ENCODE measurements at places on chromosomes 11 and 22.

GRCh38 chr22:38267086-38267485, 5.7 kb downstream of the TMEM184B start:
- DNase-seq = no peak

GRCh38 chr11:71334191-71334590, 81.8 kb upstream of the SHANK2 start:
- peak; percentile 75 for DNase-seq

- no peak for DNase-seq
Observed at GRCh38 chr22:33829546-33830280, 90.6 kb downstream of the LARGE1 start.

- no peak for DNase-seq
Observed at GRCh38 chr11:121318848-121319834, 26.6 kb downstream of the SC5D start.

DNA sequence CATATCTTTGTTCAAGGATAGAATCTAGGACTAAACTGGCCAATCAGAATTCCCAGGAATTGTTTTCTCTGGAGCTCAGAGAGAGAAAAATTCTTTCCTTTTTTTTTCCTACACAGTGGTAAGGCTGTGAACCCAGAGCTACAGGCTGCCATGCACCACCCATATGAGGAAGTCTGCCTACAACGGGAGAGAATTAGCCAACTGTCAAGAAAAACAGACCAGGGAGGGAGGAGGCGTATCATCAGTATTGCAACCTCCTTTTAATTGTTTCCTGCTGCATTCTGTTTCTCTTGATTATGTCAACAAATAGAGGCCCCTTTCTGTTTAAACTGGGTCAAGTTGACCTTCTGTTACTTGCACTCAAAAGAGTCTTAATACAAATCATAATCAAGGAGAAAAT, 176.5 kb upstream of the UBASH3B start:
- DNase-seq = no peak

DNA sequence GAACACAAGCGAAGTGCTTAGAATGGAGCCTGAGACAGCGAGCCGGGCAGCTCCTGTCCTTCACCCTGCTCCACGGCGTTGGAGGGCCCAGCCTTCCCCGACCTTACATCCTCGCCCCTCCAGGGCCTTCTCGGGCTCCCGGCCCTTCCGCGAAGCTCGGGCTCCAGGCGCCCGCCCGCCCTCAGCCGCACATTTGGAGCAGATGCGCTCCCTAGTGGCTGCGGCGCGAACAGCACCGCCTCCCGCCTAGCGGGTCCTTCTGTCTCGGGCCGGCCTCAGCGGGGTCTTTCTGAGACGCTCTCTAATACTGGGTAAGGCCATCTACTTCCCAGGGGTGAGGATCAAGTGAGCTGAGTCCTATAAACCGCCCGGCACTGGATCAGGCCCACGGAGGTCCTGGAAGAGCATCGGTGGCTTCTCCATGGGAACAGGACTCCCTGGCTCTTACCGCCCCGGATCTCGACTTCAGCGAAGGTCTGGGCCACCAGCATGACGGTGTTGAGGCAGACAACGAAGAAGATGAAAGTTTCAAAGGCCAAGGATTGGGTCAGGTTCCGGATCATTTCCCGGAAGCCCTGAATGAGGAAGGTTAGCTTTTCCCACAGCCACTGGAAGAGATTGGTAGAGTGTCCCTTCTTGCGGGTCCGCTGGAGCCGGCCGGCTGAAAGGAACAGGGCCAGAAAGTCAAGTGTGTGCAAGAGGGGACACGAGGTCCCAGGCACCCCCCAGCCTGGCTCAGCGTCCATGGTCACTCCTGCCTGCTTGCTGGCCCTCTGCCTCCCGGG, 3.7 kb downstream of the CATSPER1 start:
- no peak for DNase-seq

- no peak for DNase-seq
Observed at GRCh38 chr22:43399338-43399979, 12.4 kb upstream of the MPPED1 start.

GRCh38 chr11:109815500-109816150, 277.6 kb upstream of the ZC3H12C start:
- DNase-seq = no peak

DNA sequence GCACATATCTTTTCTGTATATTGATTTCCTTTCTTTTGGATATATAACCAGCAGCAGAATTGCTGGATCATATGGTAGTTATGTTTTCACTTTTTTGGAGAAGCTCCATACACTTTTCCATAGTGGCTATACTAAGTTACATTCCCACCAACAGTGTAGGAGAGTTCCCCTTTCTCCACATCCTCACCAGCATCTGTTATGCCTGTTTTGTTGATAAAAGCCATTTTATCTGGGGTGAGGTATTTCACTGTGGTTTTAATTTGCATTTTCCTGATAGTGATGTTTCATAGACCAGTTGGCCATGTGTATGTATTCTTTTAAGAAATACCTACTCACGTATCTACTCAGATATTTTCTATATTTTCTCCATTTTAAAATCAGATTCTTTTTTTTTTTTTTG, 419.3 kb upstream of the FAT3 start:
- DNase-seq = no peak

DNA sequence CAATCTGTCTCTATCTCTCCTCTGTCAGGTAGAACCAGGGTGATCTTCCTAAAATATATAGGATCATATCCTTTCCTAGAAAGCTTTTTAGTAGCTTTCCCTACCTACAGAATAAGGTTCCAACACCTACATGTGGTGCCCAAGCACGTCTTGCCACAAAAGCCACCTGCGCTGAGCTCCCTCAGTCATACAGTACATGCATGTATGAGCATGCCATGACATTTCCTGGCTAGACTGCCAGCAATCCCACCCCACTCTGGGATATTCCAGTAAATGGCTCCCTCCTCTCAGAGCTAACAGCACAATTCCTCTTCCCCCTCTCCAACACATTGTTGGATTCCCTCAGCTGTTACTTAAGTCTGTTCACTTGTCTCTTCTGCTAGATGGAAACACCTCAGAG, 398.0 kb downstream of the TENM4 start:
- DNase-seq = no peak

GRCh38 chr11:27807596-27807995, 107.3 kb upstream of the BDNF start:
- DNase-seq = no peak

GRCh38 chr22:24232124-24232523, 12.8 kb downstream of the GGT5 start:
- DNase-seq = no peak

DNA sequence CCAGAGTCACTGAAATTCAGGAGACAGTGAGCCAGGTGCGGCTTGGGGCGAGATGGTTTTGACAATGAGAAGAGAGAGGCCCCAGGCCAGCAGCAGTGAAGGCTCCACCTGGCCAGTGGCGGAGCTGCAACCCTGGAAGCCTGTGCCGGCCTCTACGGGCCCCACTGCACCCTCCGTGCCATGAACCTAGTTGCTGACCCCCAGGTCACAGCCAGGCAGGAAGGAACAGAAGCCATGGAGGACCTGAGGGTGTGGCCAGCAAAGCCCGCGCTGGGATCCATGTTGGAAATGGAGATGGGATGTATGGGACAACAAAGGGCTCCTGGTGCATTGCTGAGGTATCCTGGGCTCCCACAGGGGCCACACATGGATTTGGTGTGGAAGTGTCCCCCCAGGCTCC, 1528.5 kb downstream of the BRD1 start:
- peak; percentile 86 for DNase-seq

- DNase-seq = peak; percentile 90
Observed at GRCh38 chr11:117316197-117316961, at the start of gene BACE1. Gene BACE1 (minus strand): TSS chr11:117316256. CDS start chr11:117315795, 461 bp downstream.

DNA sequence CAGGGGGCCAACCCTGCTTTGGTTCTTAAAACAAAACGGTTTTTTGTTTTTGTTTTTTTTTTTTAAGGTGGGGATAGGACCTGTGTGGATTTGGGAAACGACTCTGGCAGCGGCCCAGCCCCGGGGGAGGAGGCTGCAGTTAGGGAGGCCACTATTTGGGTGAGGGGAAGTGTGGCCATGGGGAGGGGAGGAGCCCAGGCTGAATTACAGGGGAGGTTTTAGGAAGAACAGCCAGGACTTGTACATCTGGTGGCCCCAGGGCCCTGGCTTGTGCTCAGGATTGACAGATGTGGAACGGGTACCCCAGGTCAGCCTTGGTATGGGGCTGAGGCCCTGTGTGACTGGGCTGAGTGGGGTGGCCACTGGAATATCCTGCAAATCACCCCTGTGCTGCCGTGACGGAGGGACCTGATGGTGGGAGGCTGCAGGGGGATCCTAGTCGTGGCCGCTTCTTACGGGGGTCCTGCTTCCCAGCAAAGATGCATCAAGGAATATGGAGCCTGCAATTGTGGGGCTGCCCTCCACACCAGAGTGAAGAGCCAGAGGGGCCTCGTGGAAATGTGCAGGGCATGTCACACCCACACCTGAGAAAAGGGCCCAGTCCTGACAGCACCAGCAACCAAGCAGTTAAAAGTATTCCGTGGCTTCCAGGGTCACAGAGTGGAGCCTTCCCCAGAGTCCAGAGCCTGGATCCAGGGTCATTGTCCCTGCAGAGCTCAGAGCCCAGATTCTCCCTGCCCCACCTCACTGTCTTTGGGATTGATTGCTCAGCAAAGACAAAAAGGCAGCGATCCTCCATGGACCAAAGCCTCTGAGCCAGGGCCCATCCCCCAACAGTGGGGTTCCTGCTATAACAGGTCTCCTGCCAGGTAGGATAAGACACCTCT, 55.2 kb upstream of the WNT7B start:
- peak; percentile 82 for DNase-seq

GRCh38 chr11:1508491-1508891, 21.9 kb upstream of the MOB2 start:
- no peak for DNase-seq

DNA sequence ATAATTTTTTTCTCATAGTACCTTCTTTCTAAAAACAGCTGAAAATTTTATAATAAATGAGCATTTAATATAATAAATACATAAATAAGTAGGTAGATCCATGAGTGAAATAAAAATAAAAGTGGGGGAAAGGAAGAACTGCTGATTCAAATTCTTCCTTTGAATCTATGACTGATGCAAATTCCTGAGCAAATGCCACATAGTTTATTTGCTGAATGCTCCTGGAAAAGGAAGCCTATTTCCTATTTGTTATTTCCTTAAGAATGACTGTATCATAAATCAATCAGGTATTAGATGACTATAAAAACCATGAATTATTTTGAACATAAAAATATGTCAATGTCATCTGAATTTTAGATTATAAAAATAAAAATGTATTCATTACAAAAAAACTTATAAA, 16.6 kb downstream of the BTBD10 start:
- no peak for DNase-seq

DNA sequence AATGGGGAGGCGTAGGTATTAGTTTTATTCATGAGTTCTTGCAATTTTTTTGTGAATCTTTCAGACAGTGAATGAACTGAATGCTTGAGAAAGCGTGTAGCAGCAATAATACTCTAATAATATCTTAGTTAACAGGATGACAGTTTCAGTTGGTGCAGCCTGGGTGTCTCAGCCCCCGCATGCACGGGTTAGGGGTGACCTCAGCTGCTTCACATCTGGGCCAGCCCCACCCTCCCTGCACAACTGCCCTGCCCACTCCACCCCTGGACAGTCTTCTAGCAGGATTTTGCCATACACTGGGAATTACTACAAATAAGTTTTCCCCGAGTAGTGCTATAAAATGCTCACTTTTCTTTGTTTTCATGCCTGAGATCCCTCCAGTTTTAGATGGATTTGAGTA, 83.2 kb downstream of the ST3GAL4 start:
- DNase-seq = no peak

DNA sequence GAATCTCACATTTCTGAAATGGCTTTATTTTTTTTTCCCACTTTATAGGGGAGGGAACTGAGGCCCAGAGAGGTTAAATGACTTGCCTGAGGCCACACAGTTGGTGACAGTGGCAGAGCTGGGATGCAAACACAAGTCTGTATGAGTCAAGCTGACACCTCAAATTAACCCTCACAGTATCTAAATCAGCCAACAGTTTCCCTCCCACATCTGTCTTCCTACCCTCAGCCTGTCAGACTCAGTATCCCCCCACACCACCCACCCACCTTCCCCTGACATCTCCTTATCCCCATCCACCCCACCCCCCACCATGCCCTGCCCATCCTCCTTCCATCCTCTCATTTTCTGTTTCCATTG, 95.2 kb downstream of the TP53I11 start:
- no peak for DNase-seq

- DNase-seq = no peak
Observed at GRCh38 chr11:103317118-103317517, 207.9 kb downstream of the DYNC2H1 start.

DNA sequence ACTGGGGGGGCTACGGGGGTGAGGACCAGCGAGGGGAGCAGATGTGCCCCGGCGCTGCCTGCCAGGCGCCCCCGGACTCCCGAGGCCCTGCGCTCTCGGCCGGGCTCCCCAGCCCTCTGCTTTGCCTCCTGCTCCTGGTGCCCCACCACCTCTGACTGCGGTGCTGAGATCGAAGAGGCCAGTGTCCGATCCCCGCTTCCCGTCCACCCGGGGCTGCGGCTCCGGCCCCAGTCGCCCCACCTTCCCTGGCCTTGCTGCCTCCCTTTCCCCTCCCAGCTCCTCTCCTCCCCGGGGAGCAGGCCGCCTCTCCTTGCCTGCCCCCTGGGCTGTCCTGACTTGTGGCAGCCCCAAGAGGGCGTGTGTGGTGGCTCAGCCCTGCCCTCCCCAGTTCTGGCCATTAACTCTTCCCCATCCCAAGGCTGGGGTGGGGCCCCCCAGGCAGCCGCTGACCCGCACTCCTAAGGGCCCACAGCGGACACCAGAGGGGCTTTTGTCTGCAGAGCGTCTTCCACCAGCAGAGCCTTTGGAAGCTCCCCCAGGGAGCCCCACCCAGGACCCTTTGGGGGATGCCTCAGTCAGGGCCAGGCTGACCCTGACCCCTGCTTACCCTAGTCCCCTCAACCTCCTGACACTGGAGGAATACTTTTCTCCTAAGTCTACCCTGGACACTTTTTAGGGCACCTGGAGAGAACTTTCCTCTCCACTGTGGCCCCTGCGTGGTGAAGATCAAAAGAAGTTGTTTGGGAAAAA, 16.6 kb downstream of the RTN4RL2 start:
- DNase-seq = no peak

DNA sequence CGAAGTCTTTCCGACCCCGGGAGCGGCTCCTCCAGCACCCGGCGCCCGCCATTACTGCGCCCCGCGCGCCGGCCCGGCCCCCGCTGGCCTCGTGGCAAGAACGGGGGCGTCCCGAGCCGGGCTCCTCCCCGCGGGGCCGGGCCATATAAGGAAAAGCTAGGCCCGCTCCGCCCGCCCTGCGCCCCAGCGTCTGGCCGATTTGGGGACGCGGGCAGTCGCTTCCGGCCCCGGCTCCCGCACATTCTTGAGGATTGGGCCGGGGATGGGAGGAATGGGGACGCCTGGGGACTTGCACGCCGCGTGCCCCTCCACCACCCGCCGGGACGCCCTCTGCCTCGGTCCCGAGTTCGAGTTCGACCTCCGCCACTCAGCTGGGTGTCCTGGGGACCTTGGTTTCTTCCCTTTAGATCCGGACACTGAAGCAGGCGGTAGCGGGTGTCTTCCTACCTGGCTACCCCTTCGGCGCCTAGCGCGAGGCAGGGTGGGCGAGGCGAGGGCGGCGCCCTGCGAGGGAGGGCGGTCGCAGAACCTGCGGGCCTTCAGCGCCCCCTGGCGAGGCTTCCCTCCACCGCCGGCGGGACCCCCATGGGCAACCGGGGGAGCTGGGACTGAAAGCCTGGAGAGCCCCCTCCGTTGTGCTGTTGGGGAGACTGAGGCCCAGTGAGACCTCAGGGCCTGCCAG, 3.8 kb downstream of the SMTN start:
- peak; percentile 95 for DNase-seq
